HepG2 (cell line): ENCODE measurements at places on chromosomes 2 and 18. TPM values are rescaled to one million over a fixed set of nuclear protein-coding genes. Genes with fewer than 3 reads are reported as not detected.

The CDCA7 gene
- 46.2 and 52.5 TPM in 2 replicates for total RNA-seq

The GREB1L gene
- total RNA-seq, result 0.63 and 0.66 TPM in 2 replicates

DNA sequence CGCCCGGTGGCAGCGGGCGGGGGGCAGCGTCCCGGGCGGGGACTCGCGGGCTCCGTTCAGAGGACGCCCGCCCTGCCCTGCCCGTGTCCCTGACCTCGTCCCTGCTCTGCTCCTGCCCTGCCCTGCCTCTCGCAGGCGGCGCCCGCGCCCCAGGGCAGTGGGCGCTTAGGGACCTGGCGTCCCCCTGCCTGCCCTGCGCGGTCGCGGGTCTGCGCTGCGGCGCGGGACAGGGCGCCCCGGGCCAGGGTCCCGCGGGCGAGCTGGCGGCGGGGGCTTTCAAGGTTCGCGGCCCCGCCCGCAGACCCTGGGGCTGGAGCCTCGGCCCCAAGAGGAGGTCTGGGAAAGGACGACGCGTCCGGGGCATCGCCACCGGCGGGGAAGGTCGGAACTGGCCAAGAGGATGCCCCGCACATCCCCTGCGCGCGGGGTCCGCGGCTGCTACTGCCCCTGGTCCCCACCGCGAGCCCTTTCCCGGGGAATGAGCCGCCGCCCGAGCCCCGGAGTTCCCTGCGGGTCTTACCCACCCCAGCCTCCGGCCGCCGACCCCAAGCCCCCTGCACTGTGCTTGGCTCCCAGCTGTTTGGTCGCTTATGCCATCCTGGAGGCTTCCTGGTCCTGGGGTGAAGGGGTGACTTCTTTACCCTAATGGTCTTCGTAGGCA is 679 bp downstream of the RNF144A start:
- no peak for DNase-seq

DNA sequence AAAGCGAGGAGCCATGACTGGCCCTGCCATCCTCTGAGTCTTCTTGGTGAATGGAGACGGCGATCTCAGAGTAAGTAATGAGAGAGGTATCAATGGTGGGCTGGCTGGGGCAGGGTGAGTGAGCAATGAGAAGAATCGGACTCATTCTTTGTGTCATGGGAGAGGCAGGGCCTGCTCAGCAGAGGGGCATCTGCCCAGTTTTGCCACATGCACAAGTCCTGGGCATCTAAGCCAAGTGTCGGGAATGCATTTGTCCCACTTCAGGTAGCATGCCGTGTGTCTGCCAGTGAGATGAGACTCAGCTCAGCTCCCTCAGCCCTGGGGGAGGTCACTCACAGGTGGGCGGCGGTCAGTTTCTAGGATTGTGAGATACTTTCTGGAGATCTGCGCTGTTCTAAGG is 791.0 kb upstream of the RAB6C start:
- no peak for DNase-seq

- no peak for DNase-seq
These were observed 14.6 kb downstream of the RAMP1 start for GRCh38 chr2:237873897-237874551.

DNA sequence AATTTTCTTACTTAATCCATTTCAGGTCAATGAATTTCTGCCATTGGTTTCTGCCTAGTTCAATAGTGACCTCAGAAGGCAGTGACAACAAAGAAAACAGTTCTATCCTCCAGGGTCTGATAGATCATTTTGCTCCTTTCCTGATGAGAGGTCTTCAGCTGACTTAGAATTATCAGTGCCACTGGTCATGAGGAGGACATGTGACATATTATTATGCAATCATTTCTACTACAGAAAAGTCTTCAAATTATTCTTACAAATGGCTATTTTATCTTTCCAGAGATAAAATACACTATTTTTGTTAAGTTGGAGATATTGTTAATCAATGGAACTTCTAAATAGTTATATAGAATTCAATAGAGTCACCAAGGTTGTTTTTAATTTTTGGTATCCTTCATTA is 360.0 kb upstream of the GALNT5 start:
- DNase-seq, result no peak

The BCL11A gene
- total RNA-seq, result not detected in 2 replicates

GRCh38 chr2:203650860-203651613 is 55.4 kb upstream of the CD28 start:
- peak; percentile 98 for DNase-seq

The TBR1 gene
- total RNA-seq, result not detected in 2 replicates

DNA sequence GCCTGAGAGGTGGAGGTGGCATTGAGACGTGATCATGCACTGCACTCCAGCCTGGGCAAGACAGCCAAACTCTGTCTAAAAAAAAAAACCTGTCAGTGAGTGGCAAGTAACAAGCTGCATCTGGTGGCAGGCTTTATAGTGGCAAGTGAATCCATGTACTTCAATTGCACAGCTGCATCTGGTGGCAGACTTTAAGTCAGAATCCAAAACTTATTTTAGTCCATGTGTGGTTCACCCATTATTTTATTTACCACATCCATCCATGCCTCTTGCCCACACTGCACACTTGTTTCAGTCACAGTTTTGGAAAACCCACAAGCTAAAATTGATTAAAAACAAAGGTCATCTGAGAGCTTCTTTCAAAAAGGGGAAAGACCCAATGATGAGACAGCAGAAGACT is 1636.4 kb upstream of the NXPH2 start:
- DNase-seq, result no peak

- DNase-seq, result no peak
These were observed 540 bp downstream of the SOX11 start for GRCh38 chr2:5692561-5693286.

DNA sequence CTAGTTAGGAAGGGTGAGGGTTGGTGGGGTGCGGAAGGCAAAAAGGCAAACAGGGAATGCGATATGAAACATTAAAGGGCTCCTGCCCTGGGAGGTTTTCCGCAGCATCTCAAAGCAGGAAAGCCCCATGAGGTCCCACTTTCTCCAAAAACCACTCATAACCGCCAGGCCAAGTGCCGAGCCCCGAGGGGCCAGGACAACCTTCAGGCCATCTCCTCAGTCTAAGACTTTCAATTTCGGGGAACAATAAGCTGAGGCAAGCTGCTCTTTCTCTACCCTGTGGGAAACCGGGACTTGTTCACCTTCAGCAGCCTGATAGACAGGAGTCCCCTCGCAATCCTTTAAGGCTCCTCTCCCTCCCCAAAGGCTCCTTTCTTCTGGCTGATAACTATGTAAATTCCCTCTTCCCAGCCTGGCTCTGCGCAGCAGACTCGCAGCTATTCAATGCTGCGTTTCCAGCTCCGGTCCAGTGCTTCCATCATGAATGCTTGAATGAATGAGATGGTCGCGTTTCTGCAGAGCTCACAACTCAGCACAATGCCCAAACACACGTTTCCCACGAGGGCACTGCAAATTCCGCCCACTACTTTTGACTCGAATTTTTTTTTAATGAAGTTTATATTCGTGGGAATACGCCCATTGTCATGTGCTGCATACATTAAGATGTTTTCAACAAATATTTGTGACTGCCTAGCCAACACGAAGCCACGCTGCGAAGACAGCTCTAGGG is 1.4 kb downstream of the LAMA1 start:
- DNase-seq, result no peak

DNA sequence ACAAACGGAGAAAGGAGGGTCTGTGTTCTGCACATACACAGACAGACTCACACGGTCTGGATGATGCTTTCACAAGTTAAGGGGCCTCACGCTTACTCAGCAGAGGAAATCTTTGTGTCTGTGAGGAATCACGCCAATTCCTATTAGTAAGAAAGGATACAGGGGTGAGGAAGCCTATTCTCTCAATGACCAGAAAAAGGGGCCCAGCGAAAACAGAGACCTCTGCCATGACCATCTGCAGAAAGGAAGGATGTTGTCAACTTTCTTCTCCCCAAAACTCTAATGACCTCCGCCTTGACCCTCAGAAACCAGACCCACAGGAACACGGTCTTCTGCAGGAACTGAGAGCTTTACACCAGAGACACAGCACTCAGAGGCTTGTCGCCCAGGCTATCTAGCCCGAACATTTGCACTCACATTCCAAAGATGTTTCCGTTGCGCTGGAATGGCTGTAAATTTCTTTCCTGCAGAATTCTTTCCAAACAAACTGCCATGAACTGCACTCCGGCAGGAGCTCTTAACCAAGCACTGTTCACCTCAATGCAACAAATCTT is 186.3 kb downstream of the TCF4 start:
- DNase-seq, result peak; percentile 2

DNA sequence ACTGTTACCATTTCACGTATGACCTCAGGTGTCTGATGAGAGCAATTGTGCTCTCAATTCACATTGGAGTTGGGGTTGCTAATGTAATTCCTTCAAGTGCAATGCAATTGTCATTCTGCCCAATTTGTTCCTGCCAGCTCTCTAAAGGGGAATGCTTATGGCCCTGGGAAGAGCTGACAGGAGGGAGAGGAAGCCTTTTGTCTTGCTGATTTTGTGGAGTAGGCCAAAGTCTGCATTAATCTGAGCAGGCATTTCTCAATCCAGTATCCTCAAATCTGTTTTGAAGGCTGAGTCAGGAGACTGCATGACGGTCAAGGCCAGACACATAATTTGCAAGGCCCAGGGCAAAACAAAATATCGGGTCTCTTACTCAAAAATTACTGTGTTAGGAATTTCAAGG is 326.4 kb upstream of the SPHKAP start:
- no peak for DNase-seq

The SNTG2 gene
- not detected in 2 replicates for total RNA-seq

DNA sequence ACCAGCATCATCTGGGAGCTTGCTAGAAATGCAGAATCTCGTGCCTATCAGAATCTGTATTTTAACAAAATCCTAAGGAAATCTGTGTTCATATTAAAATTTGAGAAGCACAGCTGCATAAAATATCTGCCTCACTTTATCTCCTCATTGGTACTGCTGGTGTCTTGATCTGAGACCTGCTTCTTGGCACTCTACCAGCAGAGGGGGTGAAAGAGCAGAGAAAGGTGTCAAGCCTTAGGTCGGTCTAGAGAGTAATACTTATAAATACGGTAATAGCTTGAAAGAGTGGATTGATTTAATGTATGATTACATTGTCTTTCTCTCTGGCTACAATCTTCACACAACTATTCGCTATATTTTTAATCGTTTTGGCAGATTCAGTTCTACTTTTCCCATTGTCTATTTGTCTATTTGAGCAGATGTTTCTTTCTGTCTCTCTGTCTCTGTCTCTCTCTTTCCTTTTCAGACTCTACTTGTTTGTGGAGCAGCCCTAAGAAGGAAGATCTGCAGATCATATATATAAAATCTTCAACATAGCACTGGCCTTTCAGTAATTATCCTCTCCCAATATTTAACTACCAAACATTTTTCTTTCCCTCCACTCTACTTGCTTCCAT is 1.7 kb upstream of the GCG start:
- peak; percentile 56 for DNase-seq

The MARCHF4 gene
- not detected in 2 replicates for total RNA-seq

- no peak for DNase-seq
These were observed 46.8 kb downstream of the EMX1 start for GRCh38 chr2:72964146-72964525.

DNA sequence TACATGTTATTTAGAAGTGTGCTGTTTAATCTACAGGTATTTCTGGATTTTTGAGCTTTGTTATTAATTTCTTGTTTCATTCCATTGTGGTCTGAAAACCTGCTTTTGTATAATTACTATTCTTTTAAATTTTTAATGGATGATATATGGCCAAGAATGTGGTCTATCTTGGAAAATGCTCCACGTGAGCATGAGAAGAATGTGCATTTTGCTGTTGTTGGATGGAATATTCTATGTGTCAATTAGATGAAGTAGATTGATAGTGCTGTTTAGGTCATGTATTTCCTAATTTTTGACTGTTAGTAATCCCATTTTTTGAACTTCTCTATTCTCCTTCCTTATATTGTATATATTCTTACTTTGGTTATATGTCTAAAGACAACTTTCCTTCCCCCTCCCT is 19.9 kb upstream of the TTN start:
- DNase-seq, result no peak

- DNase-seq, result no peak
These were observed 252.2 kb downstream of the KLHL29 start for GRCh38 chr2:23637011-23637778.

The PRSS56 gene
- total RNA-seq, result not detected in 2 replicates

DNA sequence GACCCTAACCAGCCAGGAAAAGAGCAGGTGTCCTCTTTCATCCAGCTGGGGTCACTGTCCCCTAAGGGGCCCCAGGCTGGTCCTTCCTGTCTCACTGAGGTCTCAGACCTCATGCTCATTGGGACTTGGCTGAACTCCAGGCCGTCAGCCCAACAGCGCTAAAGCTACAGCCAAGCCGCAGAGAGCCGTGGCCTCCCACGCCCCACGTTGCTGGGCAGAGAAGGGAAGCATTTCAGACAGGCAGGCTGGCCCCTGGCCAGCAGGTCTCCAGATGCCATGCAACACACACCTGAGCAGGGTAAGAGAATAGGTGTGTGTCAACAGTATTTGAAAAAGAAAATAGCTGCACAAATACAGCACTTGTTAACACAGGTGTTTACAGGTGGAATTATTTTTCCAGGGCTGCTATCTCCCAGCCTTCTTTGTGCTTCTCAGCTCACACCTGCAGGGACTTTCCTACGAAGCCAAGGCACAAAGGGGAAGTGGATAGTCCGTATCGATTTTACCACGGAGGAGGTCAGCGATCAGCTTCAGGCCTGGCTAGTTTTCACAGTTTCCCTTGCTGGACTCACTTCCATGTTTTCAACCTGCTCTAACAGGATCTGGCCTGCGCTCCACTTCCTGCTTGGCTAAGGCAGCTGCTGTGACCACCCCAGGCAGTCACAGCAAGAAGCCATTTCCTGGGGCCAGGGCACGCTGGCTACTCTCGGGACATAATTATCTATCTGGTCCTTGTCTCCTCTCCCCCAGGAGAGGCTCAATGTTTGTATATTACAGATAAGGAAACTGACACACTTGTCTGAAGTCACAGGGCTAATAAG is 156.1 kb upstream of the ID2 start:
- DNase-seq, result peak; percentile 92

The DIPK1C gene
- not detected in 2 replicates for total RNA-seq

GRCh38 chr2:223997938-223998337 is 40.7 kb downstream of the MRPL44 start:
- DNase-seq, result peak; percentile 83

DNA sequence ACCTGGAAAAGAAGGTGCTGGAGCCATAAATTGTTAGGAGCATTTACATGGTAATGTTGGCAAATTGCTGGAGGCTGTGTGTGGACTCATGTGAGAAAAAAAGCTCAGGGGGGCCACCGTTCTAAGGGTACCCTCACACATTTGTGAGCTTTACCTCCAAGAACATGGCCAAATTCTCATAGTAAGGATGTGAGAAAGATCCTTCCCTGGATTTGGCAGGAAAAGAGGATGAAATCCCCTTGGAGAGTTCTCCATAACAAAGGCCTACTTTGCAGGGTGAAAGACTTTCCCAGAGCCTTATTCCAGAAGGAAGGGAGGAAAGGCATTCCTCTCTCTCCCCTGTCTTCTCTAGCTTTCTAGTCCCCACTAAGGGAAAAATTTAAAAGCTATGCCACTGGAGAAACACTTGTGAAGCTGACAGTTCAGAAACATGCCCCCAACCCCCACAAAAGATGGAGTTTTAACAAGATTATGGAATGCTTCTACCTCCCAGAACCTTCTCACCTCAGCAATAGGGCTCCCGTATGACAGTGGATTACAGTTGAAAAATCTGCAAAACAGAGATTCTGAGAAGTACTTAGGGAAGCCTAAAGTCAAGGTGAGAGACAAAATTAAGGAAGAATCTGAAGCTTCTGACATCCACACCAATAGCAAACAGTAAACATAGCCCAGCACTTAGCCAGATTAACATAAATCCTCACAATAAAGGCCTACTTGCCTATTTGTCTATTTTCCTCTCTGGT is 20.2 kb upstream of the ERMN start:
- DNase-seq, result no peak

GRCh38 chr2:232377319-232377718 is 1.2 kb upstream of the ALPP start:
- DNase-seq, result no peak
